ENCODE measurements at places on chromosomes 11 and 22.

DNA sequence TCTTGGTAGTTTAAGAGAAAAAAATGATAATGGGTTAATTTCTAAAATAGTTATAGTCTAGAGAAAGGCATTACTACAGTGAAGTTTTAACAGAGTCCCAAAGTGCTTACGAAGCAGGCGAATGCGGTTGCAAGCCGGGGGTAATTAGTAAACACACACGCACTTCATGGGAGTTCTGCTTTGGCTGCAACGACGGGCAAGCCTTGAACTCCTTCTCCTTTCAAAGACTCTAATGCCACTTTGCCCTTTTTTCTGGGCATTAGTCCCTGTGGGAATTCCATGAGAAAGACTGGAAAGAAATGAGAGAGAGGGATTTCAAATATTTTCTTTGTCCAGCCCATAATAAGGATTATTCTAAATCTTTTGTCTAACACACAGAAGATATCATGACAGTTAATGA lies 66.1 kb downstream of the TENM4 start:
- DNase-seq: no peak

GRCh38 chr11:130000552-130001176 lies 2.0 kb downstream of the PRDM10 start:
- no peak for DNase-seq

DNA sequence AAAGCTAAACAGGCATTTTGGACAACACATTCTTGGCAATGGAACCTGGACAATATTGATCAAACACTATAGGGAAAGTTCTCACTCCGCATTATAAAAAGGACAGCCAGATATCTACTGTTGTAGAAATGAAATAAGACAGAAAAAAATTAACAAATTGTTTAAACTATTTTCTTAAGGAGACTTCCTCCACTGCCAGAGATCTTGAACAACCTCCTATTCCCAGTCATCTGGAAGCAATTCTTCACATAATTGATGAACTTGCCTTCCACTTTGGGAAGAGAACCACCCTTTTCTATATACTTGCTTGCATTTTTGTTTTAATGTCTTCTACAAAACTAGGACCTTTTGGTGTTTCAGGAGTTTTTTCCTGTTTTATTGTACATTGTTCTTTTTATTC lies 216.1 kb downstream of the CASP12 start:
- DNase-seq: no peak

DNA sequence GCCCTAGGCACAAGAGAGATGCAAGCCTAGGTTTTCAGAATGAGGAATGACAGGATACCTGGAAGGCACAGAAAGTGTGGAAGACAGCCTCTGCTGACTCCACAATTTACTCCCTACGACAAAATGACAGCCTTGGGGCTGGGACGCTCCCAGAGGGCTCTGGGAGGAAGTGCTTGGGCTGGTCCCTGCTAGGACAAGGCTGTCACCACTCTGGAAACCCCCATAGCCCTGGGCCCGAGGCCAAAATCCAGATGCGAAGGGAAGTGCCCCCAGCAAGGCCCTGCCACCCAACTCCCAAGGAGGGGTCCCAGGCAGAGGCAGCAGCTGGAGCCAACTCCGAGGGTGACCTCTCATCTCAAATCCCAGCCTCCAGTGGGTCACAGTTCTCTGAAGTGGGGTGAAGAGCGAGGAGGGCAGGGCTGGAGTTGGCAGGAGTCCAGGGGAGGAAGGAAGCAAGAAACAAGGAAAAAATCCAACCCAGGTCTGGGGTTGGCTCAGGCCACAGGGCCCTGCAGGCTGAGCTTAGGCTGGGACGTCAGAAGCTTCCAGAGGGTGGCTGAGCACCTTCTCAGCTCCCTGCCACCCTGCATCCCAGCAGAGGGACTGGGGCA lies 6.3 kb upstream of the CDC42EP2 start:
- peak; percentile 88 for DNase-seq

DNA sequence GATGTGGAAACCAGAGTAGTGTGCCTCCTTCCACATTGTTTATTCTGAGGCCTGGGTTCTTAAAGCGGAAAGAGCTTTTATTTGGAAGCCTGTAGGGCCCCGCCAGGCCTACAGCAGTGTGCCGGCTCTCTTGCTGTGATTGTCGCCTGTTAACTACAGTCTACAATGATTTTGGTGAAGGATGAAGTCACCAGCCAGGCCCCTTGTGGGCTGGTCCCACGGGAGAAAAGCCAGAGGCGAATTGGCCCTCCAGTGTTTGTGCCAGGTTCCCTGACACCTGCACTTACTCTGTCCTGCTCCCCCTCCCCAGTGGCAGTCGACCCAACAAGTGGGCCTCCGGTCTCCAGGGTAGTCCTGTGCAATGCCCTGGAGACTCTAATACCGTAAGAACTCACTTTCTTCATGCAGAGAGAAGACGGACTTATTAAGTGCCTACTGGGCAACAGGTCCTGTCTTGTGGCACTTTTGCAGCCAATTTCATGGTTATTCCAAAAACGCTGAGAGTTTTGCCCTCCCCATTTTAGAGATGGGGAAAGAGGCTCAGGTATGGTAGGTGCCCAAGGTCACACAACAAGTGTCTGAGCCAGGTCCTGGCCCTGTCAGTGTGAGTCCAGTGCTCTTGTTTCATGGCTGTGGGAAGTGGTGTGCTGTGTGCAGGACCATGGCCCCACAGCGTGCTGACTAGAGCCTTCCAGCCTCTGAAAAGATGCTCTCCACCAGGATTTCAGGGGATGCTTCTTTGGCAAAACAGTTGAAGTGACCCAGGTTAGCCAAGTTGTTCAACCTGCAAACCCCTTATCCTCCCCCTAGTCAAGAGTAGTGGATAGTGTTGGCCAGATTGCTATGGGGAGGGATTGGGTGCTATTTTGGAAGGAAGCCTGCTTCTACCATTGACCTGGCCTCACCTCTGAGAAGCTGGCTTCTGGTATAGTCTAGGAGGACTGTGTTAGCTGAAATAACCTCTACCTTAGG lies 1.4 kb downstream of the MICAL2 start:
- no peak for DNase-seq

GRCh38 chr22:27075891-27076290 lies 418.5 kb downstream of the MIAT start:
- no peak for DNase-seq

Data from posterior vena cava (tissue), 2 donors.